ENCODE measurements at places on chromosomes 11 and 22.
A peak's percentile ranks its signal among the peaks of the same experiment; 100 is the strongest.

- DNase-seq = no peak
Observed at GRCh38 chr11:122367809-122368231, 251.8 kb upstream of the BLID start.

- DNase-seq = no peak
Observed at GRCh38 chr11:29914203-29914930, 102.5 kb downstream of the KCNA4 start.

DNA sequence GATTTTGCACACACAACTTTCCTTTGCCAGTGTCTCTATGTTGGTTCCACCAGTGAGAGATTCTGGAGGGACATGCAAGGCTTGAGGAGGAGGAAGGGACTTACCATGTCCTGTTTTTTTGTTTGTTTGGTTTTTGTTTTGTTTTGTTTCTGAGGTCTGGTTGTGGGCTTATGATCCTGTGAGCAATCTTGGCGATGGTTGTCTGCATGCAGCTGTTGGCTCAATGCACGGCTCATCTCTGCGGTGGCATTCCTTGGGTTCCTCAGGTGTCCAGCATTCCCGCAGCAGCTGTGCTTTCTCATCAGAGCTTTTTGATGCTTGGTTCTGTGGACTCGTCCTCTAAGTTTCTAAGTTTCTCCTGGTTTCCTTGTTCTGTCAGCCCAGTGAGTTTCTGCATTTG is 4.8 kb upstream of the NNMT start:
- no peak for DNase-seq

DNA sequence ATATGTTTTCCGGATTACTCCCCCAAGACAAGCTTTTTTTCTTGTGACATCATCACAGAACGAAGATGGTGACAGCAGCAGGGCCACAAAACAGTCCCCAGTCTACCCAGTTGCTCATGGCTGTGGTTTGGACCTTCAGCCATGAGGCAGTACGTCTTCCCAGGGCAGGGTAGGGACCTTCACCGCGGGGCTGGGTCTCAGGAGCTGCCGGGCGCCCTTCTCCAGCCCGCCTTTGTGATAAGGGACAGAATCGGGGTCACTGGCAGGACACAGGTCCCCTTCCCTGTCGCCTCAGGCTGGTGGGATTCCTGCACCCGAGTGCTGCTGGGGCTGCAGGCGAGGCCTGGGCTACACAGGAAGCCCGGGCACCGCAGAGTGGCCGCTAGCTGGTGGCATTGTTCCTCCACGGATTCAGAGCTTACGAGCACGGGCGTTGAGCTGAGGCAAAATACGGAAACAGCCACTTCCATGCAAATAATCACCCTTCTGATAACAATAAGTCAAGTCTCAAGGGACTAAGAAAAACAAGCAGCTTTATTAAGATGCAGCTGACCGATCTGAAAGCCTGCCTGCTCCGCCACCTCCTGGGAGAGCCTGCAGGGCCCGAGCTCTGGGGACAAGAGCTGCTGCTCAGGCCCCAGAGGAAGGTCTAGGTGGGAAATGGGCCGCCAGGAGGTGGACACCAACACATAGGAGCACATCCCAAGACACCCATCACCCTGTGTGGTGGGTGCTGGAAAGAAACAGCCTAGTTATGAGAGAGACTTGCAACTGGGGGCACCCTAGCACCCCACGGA is 12.3 kb downstream of the TBX1 start:
- DNase-seq = no peak

DNA sequence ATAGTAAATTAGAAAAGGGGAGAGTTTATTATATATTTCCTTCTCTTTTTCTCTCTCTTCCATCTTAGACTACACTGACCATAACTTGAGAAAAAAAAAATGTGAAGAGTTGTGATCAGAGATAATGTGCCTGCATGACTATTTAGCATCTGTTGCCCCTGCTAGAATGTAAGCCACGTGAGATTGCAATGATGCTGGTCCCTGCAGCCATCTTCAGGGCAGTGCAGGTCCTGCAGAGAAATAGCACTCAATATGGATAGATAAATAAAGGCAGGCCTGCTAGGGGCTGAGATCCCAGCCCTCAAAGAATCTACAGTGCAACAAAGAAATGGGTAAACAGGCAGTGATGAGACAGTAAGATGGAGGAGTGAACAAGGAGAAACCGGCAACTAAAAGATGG is 7.8 kb upstream of the DKK3 start:
- no peak for DNase-seq

GRCh38 chr11:66219846-66220565 is 48.4 kb upstream of the RAB1B start:
- no peak for DNase-seq

DNA sequence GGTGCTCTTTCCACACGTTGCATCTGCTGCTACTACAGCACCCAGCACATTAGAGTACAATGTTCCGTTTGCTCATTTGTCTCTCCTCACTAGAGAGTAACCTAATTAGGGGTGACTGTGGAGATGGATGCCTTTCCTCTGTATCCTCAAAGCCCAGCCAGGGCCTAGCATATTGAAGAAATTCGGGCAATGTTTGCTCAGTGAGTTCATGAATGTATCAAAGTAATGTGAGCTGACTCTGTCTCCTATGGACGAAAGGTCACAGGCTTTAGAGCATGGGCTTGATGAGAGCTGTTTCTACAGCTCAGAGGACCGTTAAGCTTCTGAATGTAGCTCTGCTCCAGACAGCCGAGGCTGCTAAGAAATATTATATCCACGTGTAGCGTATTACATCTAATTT is 67.5 kb downstream of the C11orf58 start:
- DNase-seq = no peak

GRCh38 chr11:47408598-47409439 is 429 bp downstream of the SLC39A13 start:
- DNase-seq = no peak

GRCh38 chr11:11366793-11367192 is 13.7 kb upstream of the CSNK2A3 start:
- DNase-seq = no peak

DNA sequence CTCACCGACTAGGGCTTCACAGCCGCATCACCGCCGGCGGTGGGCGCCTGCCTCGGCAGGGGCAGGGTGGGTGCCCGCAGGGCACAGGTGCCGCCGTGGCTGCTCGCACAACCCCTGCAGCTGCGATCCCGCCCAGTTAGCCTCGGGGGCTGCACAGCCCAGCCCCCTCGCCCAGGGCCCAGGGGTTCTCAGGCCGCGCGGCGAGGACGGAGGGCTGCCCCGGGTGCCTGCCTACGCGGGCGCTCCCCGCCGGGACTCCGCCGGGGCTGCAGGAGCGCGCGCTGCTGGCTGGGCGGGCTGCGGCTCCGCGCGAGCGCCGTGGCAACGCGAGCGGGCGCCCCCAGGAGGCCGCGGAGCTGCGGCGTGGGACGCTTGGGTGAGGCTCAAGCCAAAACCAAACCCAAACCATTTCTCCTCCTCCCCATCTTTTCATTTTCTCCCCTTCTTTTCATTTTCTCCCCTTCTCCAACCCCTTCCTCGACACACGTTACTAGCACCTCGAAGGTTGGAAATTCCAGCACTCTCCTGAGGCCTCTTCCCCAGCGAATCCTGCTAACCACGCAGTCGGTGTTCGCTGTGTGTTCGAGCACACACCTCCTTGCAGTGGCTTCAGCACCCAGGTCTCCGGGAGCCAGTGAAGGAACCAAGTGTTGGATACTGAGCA is at the start of gene MICAL3:
Gene MICAL3, minus strand, starts transcription at position 286 of the 664 bp plus-strand sequence. CDS start 117,749 bp downstream, outside the sequence.
- peak; percentile 40 for DNase-seq

DNA sequence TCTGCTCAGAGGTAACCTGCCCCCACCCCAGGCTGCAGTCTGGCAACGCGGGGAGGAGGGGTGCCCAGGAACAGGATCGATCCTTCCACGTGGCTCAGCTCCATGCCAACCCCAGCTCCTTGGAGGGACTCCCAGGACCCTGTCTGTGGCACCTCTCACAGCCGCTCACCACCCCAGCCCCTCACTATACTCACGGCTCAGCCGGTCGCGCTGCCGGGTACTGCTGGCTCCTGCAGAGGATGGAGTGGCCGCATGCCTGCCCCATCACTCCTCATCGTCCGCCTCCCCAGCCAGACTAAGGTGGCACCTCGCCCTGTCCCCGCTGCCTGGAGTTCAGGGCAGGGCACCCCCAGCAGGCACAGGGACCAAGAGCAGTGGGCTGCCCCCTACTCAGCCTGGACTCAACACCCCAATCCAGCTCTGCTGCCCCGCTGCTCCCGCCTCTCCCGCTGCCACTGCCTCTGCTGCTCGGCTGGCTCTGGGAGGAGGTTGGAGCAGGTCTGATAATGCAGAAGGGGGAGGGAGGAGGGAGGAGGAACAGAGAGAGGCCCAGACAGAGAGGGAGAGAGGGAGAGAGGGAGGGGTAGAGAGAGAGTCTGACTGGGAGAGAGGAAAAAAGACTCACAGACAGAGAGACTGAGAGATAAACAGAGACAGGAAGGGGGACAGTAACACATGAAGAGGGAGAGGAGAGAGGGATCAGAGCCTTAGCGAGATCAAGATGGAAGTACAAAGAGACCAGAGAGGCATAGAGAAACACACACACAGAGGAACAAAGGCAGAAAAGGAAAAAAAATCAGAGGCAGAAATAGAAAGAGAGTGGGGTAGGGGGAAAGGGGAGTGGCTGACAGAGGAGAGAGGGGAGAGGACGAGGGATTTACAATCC is at the start of gene PDE2A:
Gene PDE2A, minus strand, starts transcription at position 480 of the 886 bp plus-strand sequence. Its CDS starts 215 bp downstream, at position 265.
- no peak for DNase-seq

DNA sequence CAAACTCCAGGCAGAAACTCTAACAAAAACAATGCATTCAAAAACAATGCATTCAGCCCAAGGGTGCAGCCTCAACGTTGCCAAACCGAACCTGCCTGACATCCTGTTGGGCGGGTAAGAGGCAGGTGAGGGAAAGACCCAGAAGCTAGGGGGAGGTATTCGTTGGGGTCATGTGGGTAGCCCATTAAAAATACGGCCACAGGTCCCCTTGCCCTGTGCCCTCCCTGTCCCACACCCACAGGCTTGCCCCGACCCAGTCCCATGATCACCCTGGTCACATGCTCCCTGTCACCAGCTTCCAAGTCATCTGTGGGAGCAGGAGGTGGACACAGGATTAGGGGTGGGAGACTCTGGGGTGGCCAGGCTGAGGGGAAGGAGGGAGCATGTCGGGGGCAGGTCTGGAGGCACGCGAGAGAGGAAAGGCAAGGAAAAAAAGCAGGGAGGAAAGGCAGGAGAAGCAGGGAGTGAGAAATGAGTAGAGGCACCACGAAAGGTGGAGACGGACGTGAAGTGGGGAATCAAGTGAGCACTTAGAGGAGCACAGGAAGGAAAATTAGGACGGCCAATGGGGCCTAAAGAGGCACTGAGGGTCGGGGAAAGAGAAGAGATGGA is 683 bp downstream of the PLA2G6 start:
- DNase-seq = no peak

DNA sequence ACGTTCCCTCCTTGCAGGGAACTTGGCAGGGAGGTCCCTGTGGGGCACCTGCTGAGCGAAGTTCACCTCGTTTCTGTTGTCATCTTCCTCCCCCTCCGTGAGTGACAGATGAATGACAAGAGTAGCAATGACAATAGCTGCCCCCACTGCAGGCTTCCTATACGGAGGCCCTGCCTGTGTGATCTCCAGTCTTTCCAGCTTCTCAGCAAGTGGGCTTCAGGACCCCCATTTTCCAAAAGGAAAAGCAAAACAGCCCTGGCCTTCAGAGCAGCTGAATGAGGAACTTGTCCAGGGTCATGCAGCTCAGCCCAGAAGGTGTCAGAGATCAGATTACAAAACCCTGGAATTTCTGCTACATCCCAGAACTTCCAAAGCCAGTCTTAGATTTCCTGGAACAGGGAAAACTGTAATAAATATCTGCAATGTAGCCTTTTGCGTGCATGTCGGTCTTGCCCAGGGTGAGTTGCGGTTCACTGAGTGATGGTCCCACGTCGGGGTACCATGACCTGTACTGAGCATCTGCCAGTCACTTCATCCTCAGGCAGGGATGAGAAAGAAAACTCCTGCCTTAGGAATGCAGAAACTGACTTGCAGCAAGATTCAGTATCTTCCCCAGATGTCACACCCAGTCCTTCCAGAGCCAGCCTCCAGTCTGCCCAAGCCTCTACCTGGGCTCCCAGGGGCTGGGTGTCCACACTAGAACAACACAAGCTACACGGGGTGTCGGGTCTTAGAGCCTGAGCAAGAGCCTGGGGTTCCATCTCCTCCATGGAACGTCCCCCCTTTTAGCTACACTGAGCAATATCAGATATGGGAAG is 1457.0 kb downstream of the BRD1 start:
- no peak for DNase-seq

DNA sequence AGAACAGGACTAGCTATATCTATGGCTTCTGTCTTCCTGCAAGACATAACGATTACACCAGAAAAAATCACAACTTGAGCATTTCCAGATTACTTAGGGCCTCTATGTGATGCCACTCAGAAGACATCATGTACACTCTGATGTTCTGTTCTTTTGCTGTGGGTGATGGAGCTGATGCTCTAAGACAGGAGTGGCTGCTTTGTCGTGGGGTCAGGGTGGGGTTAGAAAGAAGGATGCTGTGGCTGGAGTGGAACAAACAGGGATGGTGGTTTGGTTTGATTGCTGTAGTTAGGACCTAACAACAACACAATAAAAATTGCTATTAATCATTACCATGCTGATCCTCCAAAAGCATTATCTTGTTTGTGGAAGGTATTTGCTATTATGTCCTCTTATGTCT is 120.3 kb upstream of the ARHGAP20 start:
- no peak for DNase-seq

DNA sequence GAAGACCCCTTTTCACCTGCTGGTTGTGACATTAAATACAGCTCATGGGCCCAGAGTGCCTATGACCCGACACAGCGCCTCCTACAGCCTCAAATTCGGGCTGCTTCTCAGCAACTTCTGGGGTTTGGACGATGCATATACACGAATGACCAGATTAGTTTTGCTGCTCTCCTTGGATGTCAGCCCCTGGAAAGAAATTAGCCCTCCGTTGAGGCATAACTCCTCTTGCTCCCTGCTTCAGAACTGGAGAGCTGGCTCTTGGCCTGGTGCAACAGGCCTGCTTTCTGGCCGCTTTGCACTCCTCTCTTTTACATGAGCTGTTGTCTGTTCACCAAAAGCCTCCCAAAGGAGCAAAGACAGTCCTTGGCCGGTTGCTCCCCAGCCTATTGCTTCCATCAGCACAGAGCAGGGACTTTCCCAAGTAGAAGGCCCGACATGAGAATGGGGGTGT is 3.3 kb downstream of the TECTA start:
- DNase-seq = no peak

- no peak for DNase-seq
Observed at GRCh38 chr11:105856954-105857353, 165.1 kb downstream of the MSANTD4 start.

DNA sequence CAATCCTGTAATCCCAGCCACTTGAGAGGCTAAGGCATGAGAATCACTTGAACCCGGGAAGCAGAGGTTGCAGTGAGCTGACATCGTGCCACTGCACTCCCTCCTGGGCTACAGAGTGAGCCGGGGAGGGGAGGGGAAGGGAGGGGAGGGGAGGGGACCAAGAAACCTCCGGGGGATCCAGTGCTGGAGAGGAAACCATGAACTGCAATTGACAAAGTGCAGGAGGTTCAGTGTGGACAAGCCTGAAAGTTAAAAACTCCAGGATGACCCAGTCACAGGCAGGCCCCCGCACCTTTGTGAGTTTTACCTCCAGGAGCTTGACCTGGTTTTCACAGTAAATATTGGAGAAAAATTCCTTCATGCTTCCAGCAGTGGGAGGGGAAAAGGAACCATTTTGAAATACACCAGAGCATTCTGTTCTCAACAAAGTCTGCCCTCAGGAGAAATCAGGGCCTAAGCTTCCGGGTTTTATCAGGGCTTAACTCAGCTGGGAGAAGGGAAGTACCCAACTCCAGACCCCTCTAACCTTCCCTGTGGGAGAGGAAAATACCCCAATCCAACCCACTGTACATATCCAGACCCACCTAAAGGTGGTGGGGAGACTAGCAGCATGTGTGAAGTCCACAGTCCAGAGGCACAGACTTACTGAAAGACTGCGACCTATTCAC is 15.5 kb upstream of the ZFTA start:
- no peak for DNase-seq

GRCh38 chr11:29773656-29774264 is 243.1 kb downstream of the KCNA4 start:
- DNase-seq = no peak

Data from GDM1 (cell line).